Mesenchymal stem cell (in vitro differentiated cells and primary cell): ENCODE measurements at places on chromosomes 11 and 22.

DNA sequence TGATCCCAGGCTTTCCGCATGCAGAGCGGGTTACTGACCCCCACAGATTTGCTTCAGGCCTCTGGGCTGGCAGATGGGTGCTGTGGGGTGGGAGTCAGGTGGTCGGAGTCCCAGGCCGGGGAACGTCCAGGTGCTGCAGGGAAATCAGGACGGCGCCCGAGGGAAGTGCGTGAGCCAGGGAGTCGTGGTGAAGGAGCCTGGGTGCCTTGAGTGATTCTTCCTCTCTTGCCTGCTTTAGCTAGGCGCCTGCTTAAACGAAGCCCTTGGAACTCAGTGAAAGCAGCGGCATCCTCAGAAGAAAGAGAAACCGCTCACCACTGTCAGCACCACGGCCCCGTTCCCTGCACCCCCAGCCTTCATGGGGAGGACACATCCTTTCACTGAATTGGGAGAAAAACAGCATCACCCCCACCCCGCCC lies 455.6 kb downstream of the BRD1 start:
- no peaks in the 10 kb centered on the region for H3K27me3 ChIP-seq
- no peak for DNase-seq
- H3K36me3 ChIP-seq: no peaks in the 10 kb centered on the region

DNA sequence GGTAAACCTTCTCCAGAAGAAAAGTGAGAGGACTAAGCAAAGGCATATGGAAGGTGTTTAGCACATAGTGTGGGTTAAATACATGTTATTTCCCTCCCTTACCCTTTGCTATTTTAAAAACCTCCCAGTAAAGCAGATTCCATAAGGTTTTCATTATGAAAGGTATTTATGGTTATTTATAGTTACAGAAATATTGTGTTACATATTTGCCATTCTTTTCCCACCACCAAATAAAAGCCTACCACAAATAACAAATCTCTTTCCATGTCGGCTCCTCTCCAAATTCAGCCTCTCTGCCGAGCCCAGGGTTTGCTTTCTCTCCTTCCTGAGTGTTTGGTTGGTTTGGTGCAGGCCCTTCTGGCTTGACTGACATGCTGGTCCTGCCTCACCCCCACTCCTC lies 64.4 kb downstream of the INSC start:
- H3K4me1 ChIP-seq: peaks cover 15% of the 10 kb centered on the region
- no peak overlapping the region for H3K4me3 ChIP-seq
- no peaks in the 10 kb centered on the region for H3K27me3 ChIP-seq
- no peak for DNase-seq
- H3K36me3 ChIP-seq: no peaks in the 10 kb centered on the region

GRCh38 chr11:10287766-10288715 lies 6.0 kb downstream of the SBF2 start:
- peaks cover 22% of the 10 kb centered on the region for H3K36me3 ChIP-seq
- H3K27me3 ChIP-seq: no peaks in the 10 kb centered on the region
- DNase-seq: no peak
- H3K4me1 ChIP-seq: peaks cover 11% of the 10 kb centered on the region

DNA sequence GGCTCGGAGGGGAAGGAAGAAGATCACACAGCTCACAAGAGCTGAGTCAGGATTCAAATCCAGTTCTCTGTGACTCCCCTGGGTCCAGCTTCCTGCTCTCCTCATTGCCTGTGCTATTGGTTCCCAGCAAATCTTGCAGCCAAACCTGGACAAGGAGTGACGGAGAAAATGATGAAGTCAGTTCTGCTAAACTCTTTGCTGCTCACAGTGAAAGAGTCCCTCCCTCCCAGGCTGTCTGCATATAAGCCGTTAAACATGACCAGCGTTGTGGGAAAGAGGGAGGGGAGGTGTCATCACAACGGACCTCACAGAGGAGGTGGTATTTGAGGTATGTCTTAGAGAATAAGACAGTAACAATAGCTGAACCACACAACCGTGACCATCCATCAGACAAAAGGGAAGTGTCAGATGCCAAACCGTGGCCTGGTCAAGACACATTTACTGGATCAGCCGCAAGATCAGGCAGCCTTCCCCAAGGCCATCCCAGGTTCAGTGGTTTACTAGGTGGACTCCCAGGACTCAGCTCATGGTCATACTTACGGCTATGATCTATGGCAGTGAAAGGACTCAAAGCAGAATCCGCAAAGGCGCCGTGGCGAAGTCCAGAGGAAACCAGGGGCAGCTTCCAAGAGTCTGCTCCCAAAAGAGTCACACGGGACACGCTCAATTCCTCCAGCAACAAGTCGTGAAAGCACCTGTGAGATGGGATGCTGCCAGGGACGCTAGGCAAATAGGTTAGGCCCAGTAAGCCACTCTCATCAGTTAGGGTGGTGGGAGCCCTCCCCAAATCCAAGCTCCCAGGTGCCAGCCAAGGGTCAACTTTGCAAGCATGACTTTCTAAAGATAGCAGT lies 2.8 kb upstream of the CYTH4 start:
- no peaks in the 10 kb centered on the region for H3K27me3 ChIP-seq
- H3K4me3 ChIP-seq: no peak overlapping the region
- H3K36me3 ChIP-seq: no peaks in the 10 kb centered on the region
- H3K4me1 ChIP-seq: peaks cover 14% of the 10 kb centered on the region
- no peak overlapping the region for H3K27ac ChIP-seq
- no peak for DNase-seq

- no peak overlapping the region for H3K4me3 ChIP-seq
- H3K27me3 ChIP-seq: no peaks in the 10 kb centered on the region
- H3K4me1 ChIP-seq: no peaks in the 10 kb centered on the region
- DNase-seq: no peak
- no peaks in the 10 kb centered on the region for H3K36me3 ChIP-seq
Observed at GRCh38 chr11:104852811-104853210, 45.4 kb downstream of the CASP12 start.

DNA sequence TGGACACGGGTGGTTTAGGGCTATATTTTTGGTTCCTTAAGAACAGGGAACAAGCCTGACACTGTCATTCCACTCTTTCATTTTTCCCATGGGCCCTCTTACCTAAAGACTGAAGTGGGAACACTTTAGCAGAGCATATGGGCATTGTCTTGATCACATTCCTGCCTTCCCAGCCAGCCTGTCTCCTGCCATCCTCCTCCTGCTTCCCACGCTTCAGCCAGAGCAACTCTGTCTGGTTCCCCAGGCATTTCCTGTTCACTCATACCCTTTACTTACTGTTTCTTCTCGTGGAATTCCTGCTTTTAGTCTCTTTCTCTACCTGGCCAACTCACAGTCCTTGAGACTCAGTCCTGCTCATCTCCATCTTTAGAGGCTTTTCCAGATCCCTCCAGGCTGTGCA lies 22.8 kb downstream of the MRPL16 start:
- no peak overlapping the region for H3K4me3 ChIP-seq
- peaks cover 64% of the 10 kb centered on the region for H3K36me3 ChIP-seq
- peak overlapping the region; percentile 12 for H3K27ac ChIP-seq
- H3K4me1 ChIP-seq: peaks cover 8% of the 10 kb centered on the region
- peak; percentile 70 for DNase-seq

GRCh38 chr11:127073621-127074020 lies 73.1 kb upstream of the KIRREL3 start:
- no peaks in the 10 kb centered on the region for H3K4me1 ChIP-seq
- DNase-seq: no peak
- peaks cover 6% of the 10 kb centered on the region for H3K27me3 ChIP-seq
- no peak overlapping the region for H3K4me3 ChIP-seq

DNA sequence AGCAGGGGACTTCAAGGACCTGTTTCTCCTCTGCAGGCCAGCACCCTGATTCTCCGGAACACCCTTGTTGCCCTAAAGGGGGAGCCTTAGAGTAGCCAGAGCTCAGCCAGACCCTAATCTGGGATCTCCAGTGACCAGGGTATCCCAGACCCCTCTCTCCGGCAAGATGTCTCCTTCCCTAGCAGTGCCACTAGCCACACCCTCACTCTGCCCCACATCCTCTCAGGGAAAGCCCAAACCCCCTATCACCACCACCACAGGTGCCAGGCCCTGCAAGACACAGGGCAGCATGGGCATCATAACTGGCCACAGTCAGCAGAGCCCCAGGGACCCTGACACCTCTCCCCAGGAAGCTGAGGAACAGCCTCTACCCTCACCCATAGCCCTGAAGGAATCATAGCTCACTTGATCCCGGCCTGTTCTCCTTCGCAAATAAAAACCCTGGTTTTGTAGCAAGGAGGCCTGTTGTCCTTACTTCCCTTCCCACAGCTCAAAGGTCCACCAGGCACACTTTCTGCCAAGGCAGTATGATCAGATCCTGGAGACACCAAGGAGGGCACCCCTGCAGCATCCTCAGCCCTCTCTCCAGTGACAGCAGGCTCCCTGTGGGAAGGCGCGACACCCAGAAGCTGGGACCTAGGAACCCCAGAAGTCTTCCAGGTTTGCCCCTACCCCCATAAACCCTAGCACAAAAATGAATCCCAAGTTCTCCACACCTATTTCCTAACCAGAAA lies 4.6 kb downstream of the CFL1 start:
- DNase-seq: no peak
- H3K27me3 ChIP-seq: no peaks in the 10 kb centered on the region
- peaks cover 57% of the 10 kb centered on the region for H3K36me3 ChIP-seq
- no peak overlapping the region for H3K27ac ChIP-seq
- H3K4me1 ChIP-seq: peaks cover 29% of the 10 kb centered on the region

GRCh38 chr11:118581057-118581456 lies 8.8 kb downstream of the ARCN1 start:
- no peak overlapping the region for H3K4me3 ChIP-seq
- H3K27ac ChIP-seq: no peak overlapping the region
- H3K36me3 ChIP-seq: peaks cover 56% of the 10 kb centered on the region

- H3K4me1 ChIP-seq: peaks cover 14% of the 10 kb centered on the region
- no peaks in the 10 kb centered on the region for H3K27me3 ChIP-seq
- no peaks in the 10 kb centered on the region for H3K36me3 ChIP-seq
- no peak for DNase-seq
- H3K27ac ChIP-seq: no peak overlapping the region
Observed at GRCh38 chr11:131928992-131929391, 558.6 kb downstream of the NTM start.

DNA sequence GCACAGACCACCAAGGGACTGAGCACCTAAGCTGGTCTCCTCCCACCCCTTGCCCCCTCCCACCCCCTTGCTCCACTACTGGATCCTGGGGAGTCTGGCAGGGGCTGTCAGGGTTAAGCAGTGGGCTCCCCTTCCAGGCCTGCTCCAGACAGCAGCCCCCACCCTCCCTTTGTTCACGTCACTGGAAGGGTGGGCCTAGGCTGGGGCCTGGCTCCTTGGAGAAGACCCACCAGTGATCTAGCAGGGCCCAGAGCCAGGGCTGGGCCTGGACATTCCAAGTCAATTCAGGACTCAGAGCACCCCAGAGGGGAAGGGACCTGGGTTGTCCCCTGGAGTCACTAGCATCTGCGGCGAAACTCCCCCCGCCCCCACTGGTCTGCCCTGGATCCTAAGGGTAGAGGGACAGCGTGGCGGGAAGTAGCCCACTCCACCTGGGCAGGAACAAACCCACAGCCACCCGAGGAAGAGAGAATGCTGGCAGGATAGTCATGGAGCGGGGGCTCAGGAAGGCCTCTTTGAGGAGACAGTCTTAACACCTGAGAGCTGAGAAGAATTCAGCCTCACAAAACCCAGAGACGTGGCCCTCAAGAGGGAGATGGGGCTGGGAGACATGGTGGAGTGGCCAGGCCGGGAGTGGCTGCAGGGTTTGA lies 45.8 kb downstream of the IGLL1 start:
- H3K27ac ChIP-seq: no peak overlapping the region
- H3K4me1 ChIP-seq: no peaks in the 10 kb centered on the region
- no peaks in the 10 kb centered on the region for H3K36me3 ChIP-seq
- DNase-seq: no peak
- H3K4me3 ChIP-seq: no peak overlapping the region

- no peaks in the 10 kb centered on the region for H3K4me1 ChIP-seq
- DNase-seq: no peak
- H3K27ac ChIP-seq: no peak overlapping the region
- H3K36me3 ChIP-seq: no peaks in the 10 kb centered on the region
Observed at GRCh38 chr11:5224538-5225479, 2.1 kb downstream of the HBB start.

- peaks cover 2% of the 10 kb centered on the region for H3K4me1 ChIP-seq
- peak overlapping the region; percentile 92 for H3K27ac ChIP-seq
- peak; percentile 74 for DNase-seq
- peaks cover 4% of the 10 kb centered on the region for H3K36me3 ChIP-seq
- H3K4me3 ChIP-seq: no peak overlapping the region
- H3K27me3 ChIP-seq: no peaks in the 10 kb centered on the region
Observed at GRCh38 chr11:47768101-47768612, 1.0 kb upstream of the FNBP4 start.

DNA sequence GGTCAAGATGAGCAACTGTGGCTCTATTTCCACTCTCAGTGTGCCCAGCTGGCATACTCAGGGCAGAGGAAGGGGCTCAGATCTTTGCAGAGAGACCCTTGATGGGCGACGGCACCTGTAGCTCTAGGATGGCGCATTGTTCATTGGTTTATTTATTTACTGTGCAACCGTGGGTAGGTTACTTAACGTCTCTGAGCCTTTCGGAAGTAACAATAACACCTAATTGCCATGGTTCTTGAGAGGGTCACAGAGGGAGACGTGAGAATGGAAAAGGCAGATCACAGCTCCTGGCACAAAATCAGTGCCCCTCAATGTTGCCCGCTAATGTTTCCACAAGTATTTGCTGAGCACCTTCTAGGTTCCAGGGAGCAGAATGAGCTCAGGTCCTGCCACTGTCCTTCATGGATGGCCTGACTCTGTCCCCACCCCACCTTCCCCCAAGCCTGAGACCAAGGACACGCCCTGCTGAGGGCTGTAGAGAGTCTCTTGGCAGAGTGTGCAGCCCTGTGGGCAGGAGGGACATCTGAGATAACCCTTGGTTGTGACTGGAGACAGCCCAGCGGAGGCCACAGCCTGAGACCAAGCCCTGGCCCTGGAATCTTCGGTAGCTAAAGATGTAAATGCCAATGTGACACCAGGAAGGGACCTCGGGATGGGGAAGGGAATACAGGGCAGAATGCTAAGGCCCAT lies 780 bp upstream of the ALDH3B2 start:
- H3K36me3 ChIP-seq: no peaks in the 10 kb centered on the region
- peaks cover 1% of the 10 kb centered on the region for H3K4me1 ChIP-seq
- H3K4me3 ChIP-seq: no peak overlapping the region
- H3K27me3 ChIP-seq: peaks cover 20% of the 10 kb centered on the region
- no peak for DNase-seq

GRCh38 chr22:16965083-16965482 lies 42.9 kb downstream of the GAB4 start:
- no peak for DNase-seq
- H3K27me3 ChIP-seq: no peaks in the 10 kb centered on the region
- H3K36me3 ChIP-seq: no peaks in the 10 kb centered on the region
- no peaks in the 10 kb centered on the region for H3K4me1 ChIP-seq

DNA sequence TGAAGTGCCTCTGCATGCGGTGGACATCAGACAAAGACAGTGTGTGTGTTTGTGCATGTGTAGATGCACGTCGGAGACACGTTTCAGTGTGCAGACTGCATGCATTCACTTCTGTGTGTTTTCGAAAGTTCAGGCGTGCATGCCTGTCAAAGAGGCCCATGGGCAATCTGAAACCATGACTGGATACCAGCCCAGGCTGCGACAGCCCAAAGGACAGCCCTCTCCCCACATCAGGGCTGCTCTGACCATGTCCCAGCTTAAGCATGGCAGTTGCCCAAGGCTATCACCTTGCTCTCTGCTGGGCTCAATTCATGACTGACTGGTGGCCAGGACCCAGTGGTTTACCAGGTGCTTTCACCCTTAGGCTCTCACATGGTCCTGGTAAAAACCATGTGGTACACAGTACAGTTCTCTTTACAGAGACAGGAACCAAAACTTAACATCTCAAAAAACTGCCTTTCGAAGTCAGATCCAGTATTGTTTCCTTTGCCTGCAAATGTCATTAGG lies 423.7 kb upstream of the CADM1 start:
- H3K4me3 ChIP-seq: no peak overlapping the region
- peaks cover 58% of the 10 kb centered on the region for H3K27me3 ChIP-seq
- no peaks in the 10 kb centered on the region for H3K36me3 ChIP-seq
